ENCODE measurements at places on chromosomes 7 and 10.

GRCh38 chr10:45421221-45422097 lies 47.4 kb downstream of the ALOX5 start:
- no peak for DNase-seq

DNA sequence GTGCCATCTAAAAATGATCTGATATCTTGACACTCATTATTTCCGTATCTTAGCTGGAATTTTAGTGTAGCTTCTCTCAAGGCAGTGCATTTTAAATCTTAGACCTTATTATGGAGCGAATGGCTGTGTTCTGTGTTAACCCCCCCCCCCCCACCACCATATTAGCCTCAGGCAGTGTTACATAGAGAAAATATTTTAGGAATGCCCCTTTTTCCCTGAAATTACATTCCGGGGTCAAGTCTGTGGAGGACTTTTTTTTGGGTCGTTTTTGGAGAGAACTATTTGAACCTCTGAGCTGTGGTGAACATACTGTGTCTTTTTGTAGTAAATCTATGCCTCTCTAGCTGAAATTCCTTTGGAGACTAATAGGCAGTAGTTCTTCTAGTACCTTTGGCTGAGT lies 3.1 kb downstream of the CCDC126 start:
- DNase-seq = no peak

- no peak for DNase-seq
Observed at GRCh38 chr10:132208462-132209050, 21.8 kb downstream of the DPYSL4 start.

DNA sequence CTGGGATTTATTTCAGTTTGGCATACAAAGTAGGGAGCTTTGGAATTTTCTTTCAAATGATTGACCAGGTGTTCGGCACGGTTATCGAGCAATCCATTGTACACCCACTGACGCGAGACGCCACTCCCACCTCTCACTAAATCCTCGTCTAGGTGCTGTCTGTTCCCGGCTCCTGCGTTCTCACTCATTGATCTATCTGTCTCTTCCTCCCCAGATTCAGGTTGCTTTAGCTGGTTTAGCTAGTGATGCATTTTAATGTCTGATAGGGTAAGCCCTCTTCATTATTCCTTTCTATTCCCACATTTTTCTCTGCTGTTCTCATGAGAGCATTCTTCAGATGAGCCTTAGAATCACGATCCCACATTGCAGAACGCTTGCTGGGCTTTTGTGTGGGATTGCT lies 91.7 kb downstream of the ELFN1 start:
- no peak for DNase-seq

DNA sequence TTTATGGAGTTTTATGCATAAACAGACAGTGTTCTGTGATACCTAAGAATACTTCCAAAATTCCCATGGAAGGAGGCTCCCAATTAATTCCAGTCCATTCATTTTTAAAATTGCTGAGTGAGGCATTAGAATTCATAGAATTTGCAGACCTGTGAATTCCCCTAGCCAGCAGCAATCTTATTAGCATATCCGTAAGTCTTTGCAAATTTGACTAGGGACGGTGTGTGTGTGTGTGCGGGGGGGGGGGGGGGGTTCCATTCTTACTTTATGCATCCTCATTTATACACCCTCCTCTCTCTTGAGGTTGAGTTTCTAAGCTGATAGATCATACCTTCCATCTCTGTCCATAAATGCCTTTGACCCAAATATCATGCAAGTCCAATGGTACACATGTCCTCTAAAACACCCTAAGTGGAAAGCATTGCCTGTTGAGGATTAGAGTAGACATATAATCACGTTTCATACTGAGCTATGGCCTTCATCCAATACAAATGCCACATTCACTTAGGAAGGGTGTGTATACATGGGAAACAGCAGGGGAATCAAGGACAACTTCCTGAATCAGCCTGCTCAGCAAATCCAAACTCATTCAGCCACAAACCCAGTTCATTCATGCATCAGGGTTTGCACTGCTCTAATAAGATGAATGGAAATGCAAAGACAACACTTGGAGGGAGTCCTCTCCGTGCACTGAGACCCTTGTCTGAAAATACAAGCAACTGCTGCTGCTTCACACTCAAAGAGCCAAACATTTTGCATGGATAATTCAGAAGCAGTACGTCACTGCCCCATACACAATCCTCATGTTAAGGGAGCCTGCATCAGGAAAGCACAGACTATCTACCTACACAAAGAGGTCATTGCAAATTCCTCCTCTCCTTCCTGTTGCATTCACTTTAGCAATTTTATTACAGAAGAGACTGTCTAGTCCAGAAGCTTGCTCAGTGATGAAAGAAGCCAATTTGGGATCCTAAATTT lies 350.8 kb downstream of the KCNMA1 start:
- no peak for DNase-seq

- DNase-seq = no peak
Observed at GRCh38 chr7:24283897-24284698, at the start of gene NPY. Gene NPY, plus strand, starts transcription at chr7:24284190. Its CDS starts 1,051 bp downstream, at chr7:24285241.

- DNase-seq = no peak
Observed at GRCh38 chr7:46850563-46851330, 731.2 kb downstream of the TNS3 start.

GRCh38 chr7:33589911-33590310 lies 315.4 kb upstream of the BMPER start:
- no peak for DNase-seq

DNA sequence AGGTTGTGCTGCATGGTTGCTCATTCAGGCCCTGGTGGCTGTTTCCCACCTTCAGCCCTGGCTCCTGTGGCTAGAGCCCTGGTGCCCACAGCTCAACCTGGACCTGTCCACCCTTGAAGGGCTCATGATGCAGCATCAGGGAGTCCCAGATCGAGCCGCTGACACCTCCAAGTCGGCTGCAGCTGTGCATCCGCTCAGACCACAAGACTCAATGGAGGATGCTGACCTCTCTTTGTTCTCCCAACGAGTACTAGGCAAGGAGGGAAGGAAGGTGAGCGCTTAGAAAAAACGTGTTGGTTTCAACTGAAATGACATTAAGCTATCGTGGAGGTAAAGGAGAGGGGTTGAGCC lies 9.5 kb upstream of the C10orf95 start:
- no peak for DNase-seq

- no peak for DNase-seq
Observed at GRCh38 chr7:2172311-2173188, 60.2 kb downstream of the MAD1L1 start.

DNA sequence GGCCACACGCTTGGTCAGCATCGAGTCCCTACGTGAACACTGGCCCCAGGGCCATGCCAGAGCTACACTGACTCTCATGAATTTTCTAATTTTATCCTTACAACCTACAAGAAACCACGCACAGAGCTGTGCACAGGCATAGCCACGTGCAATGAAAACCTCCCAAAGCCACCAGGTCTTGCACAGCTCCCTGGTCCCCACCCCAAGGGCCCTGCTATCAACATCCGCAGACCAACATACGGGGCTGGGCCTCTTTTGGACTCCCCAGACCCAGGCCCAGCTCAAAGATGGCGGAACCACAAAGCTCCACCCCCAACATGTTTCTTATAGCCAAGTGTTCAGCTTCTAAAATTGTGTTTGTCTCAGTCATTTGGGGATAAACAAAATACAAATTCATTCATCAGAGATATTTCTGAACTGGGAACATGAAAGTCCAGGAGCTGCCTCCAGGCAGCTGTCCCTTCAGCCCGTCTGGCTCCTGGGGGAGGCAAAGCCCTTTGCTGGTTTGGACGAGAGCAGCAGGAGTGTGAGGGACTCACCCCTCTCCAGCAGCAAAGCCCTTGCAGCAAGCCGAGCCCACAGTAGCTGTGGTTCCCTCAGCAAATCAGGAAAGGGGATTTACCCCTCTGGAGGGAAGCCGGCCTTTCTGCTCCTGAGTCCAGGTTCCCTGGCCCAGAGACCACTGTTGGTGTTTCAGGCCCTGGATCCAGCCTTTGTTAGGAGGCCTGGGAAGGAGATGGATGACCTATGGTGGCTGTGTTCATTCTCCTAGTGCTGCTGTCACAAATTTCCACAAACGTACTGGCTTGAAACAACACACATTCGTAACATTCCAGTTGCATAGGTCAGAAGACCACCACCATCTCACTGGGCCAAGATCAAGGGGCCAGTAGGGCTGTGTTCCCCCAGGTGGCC lies 75.1 kb downstream of the OAT start:
- DNase-seq = no peak

DNA sequence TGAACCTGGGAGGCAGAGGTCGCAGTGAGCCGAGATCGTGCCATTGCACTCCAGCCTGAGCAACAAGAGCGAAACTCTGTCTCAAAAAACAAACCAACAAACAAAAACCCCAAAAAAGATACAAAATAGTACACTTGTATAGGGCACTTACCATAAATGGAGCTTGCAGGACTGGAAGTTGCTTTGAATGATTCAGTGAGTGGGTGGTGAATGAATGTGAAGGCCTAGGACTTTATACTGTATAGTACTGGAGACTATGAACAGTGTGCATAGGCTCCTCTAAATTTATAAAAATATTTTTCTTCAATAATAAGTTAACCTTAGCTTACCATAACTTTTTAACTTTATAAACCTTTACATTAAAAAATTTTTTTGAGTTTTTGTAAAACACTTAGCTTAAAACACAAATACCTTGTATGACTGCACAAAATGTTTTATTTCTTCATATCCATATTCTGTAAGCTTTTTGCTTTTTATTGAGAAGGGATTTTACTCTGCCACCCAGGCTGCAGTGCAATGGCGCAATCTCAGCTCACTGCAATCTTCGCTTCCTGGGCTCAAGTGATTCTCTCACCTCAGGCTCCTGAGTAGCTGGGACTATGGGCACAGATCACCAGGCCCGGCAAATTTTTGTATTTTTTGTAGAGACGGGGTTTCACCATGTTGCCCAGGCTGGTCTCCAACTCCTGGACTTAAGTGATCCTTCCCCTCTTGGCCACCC lies 6.9 kb upstream of the H2AZ2 start:
- no peak for DNase-seq

DNA sequence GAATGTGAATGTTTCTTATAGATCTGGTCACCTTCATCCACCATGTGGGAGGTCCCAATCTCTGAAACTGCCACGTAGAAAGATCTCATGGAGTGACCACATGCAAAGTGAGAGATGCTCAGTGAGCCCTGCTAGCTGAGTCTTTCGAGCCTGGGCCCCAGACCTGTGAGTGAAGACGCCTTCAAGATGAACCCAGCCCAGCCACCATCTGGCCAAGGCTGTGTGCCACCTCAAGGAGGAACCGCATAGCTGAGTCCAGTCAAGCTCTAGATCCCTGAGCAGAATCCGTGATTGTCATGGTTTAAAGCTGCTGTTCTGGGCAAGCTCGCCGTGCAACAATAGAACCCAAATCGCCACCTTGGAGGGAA lies 20.2 kb upstream of the PPIF start:
- DNase-seq = no peak

GRCh38 chr10:115866174-115866573 lies 406.8 kb downstream of the GFRA1 start:
- no peak for DNase-seq

DNA sequence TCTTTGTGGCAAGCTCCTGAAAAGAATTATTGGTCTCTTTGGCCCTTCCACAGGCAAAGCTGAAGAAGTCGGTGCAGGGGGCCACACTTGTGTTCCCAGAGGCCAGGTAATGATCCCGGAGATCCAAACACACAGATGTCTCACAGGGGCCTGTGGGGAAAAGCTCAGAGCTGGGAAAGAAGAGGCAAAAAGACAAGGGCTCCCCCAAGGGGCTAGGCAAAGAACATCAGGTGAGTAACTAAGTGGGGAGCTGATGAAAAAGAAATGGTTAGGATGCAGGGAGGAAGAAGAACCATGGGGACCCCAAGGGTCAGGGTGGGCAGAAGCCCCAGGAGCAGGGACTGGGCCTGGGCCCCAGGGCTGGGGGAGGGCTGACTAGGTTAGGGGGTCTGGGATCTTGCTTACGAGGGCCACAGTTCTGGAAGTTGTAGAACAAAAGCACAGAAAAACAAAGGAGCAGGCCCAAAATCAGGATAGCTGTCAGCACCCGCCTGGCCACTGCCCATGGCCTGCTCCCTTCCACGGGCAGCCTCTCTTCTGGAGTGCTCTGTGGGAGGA lies 1.1 kb downstream of the KEL start:
- DNase-seq = no peak

GRCh38 chr10:78118591-78118990 lies 84.9 kb downstream of the RPS24 start:
- DNase-seq = no peak

DNA sequence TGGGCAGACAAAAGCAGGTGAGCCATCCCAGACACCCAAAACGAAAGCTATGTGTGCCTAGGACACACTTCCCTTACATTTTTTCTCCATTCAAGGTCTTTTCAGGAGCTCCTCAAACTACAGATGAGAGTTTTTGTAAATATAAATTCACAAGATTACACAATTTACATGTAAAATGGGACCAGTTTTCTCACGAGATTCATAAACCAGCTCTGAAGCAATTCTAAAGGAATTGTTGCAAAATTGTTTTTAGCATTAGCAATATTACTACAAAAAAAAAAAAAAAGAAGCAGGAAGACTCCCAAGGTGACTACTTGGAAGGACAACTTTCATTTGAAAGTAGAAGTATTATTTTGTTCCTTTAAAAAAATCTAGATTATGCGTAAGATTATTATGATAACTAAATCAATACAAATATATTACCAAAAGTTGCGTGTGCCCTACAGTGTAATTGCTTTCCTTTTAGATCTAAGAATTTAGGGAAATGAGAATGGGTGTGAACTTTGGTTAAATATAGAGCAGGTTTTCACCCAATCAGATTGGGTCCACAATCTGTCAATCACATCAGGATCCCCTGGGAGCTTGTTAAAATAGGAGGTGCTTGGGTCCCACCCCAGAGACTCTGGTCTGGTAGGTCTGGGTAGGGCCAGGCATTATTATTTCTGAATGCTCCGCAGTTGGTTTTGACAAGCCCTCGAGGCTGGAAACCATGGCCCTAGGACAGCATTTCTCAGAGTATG lies 72.2 kb downstream of the TBXAS1 start:
- DNase-seq = no peak

- no peak for DNase-seq
Observed at GRCh38 chr7:117186218-117187010, 136.4 kb downstream of the WNT2 start.

DNA sequence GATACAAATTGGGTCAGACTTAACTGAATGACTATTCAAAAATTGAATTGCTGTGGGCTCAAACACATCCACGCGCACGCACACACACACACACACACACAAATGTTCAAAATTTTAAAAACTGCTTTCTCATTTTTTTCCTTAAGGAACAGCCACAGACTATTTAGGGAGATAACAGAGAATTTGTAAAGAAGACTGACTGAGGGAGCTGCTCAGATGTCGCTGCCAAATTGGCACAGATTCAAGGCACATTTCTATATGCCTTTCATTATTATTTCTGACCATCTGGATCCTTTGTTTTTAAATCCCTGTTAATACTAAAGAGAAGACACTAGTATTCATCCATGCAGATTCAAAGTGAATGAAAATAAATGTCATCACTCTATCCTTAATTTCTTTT lies 154.8 kb downstream of the DGKB start:
- DNase-seq = no peak

DNA sequence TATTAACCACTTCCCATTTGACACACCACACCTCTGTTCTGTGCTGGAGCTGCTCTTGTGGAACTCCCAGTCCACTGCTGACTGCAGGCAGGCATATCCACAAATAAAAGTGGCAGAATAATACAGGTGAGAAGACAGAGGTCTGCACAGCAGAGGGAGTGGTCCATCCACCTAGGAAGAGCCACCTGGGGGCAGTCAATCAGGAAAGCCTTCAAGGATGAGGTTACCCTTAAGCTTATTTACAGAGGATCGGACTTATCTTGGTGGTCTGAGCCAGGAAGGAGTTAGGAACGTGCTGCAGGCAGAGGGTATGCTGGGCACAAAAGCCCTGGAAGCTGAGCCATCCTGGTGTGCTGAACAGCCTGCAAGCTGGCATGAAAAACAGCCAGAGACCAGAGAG lies 78.7 kb downstream of the FRMPD2 start:
- DNase-seq = no peak

Data from tibial nerve (tissue), 4 donors.